Testis (tissue), 5 donors: ENCODE measurements at places on chromosomes 7 and 10. TPM values are rescaled to one million over a fixed set of nuclear protein-coding genes. Genes with fewer than 3 reads are reported as not detected.

DNA sequence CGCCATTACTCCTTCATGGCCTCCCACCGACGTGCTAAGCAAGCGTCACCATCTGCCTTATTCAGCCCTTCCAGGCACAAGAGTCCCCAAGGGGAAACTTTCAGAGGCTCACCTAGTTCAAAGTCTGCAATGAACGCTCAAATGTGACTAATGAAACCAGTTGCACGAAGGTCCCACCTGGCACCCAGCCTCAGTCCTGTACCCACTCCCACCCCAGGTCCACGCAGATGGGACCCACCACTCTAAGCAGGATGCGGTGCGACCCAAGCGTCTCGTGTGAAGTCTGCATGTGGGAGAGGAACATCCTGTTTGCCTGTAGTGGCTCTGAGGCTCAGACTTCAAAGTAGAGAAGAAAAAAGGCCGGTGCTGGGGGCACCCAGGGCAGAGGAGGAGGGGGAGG is 40.3 kb downstream of the RGS10 start:
- DNase-seq: no peak

DNA sequence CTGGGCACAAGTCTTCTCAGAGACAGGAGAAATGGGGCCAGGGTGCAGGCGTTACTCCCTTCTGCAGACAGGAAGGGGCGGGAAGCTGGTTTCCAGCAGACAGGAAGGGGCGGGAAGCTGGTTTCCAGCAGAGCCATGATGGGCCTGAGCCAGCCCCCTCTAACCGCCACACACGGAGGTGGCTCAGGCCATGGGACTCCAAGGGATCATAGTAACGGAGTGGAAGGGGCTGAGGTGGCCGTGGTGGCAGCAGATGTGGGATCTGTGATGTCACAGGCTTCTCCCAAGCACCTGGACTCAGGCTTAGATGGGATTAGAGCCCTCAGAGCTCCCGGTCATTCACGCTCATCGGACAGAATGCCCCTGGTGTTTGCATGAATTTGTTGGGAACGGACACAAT is 177.8 kb downstream of the USP6NL start:
- DNase-seq: no peak

DNA sequence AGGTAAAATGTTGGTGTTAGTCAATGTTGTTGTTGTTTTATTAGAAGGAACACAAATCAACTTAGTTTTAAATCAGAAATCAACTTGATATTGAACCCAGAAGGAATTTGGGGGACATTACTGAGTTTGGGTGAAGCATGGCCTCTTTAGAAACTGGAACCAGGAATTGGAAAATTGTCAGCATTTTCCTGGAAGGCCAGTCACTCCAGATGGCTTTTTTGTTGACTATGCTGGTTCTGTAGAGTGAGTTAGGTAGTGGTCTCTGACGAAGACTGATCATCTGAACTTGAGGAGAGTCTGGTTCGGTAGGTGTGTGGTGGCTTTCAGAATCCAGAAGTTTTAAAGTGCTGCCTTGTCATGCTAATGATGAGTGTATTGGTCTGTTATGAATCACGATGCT is 111.5 kb downstream of the BMPER start:
- no peak for DNase-seq

DNA sequence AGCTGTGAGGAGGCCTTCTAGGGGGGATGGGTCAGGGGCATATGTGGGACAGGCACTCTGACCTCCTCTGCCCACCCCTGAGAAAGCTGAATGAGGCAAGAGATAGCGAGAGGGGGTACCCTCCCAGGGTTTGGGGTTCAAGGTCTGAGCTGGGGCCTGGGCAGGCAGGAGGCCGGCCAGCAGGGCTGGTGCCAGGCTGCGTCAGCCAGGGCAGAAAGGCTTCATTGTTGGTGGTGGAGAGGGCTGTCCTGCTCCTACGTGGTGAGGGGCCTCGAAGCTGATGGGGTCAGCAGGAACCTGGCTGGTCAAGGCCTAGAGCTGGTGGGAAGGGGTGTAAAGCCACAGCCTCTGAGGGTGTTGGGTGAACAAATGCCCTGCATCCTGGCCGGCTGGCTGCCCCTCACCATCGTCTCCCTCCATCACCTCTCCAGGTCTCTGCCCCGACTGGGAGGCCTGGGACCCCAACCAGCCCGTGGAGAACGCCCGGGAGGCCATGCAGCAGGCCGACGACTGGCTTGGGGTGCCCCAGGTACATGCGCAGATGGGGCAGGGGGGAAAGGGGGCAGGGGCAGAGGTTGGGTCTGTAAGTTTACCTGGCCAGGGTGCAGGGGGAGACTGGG is 6.6 kb downstream of the FLNC start:
- DNase-seq: no peak

DNA sequence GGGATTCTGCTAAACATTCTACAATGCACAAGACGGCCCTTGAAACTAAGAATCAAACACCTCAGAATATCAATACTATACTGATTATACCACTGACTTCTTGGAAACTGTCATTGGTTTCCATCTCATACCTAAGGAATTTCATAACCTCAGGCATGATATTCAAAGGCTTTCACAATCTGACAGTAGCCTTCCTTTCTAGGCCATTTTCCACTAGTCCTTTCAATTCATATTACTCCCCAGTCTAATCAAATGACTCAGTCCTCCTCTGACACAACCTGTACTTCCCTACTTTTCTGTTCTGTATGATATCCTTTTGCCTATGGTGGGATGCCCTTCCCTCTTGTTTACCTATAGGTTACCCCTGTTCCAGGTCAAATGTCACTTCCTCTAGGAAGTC is 48.3 kb downstream of the CSTF2T start:
- no peak for DNase-seq

Gene GIMAP6
- 16.2 TPM for polyA plus RNA-seq

Gene IGFBP3
- polyA plus RNA-seq: 33.1 TPM
